ENCODE measurements at places on chromosomes 5 and 9.
A peak's percentile ranks its signal among the peaks of the same experiment; 100 is the strongest.

DNA sequence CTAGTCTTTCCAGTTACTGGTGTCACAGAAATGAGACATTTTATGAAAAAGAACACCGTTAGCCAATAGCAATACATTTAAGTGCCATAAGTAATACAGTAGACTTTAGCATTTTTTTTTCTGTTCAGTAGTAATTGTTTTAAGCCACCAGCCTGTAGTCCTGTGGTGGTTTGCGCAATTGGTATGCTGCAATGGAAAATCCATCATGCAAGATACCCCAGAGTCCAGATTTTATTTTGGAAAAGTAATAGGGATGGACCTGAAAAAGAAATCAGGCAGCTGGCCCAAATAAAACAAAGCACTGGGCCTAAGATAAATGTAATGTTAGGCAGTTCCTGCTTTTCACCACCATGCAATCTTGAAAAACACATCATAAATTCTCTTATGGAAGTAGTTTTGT, 94.6 kb upstream of the RASGRF2 start:
- DNase-seq: no peak

GRCh38 chr5:61232490-61233050, 70.3 kb upstream of the SMIM15 start:
- DNase-seq: no peak

GRCh38 chr5:56405116-56405908, 172.2 kb upstream of the ANKRD55 start:
- DNase-seq: no peak

DNA sequence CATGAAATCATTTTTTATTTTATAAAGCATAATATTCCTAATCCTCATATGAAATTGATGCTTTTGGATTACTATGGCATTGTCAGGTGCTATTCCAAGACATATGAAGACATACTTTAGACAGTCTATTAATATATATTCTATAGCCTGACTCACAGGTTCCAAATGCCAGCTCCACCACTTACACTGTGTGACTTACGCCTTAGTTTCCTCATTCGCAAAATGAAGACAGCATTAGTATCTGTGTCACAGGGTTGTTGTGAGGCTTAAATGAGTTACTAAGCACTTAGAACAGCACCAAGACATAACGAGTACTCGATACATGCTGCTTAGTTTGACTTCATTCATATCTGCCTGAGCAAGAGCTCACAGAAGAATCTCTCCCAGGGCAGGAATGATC, 132.2 kb upstream of the PTGER4 start:
- DNase-seq: no peak

DNA sequence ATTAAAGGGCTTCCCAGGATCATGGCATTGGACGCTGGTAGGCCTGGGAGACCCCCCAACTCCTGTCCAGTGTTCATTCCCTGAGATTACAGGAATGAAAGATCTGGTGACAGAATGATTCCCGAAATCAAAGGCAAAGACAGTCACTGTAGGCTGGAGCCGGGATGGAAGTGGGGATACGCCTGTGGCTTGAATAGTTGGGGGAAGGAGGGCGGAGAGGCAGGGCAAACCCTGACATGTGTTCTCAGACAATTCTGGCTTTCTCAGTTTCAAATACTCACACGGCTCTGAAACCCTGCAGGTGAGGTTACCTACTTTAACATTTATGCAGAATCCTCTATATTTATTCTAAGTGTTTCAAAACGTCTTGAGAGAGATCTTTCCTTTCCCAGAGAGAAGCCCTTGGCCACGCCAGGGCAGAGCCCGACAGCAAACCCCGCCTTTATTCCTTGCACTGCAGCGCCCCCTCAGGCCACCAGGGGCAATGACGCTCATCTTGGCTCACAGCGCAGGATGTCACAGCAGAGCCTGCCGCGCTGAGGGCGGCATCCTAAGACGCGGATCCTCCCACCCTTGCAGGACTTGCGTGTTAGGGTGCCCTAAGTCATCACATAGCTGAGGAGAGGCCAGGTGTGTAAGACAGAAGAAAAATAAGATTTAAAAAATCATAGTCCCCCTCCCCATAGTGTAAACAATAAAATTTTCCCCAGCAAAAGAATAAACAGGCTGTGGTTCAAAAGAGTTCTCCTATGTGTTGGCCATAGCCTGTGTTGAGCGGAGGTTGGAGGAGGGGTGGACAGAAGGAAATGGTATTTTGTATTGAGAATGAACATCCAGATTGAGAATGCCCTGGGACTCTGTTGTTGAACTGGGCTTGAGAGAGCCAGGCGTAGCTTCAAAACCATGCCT, 284.5 kb downstream of the NTRK2 start:
- DNase-seq: peak; percentile 74

GRCh38 chr5:55021410-55021809, 2.6 kb upstream of the GZMK start:
- DNase-seq: no peak

DNA sequence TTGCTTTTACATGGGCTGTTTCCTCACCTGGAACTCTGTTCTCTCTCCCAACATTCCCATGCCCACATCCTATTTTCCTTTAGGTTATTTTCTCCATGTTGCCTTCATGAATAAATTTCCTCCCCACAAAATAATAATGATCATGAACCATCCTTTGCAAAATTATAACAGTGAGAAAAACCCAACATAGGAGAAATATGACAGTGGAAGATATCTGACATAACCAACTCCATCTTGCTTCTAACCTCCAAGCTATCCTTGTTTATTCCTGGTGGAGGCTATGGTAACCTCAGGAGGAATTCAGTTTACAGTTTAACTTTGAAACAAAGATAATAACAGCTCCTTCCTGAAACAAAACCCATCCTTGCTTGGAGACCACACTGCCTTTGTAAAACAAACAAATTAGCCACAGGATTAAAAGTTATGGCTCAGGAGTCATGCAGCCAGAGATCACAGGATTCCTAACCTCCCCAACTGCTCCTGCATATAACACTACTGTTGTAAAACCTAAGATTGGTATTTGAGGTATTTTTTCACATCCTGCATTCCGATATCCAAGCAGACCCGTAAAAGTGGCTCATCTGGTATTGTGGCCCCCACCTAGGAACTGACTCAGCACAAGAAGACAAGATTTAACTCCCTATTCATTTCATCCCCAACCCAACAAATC, 212.4 kb downstream of the TRIM32 start:
- peak; percentile 8 for DNase-seq

DNA sequence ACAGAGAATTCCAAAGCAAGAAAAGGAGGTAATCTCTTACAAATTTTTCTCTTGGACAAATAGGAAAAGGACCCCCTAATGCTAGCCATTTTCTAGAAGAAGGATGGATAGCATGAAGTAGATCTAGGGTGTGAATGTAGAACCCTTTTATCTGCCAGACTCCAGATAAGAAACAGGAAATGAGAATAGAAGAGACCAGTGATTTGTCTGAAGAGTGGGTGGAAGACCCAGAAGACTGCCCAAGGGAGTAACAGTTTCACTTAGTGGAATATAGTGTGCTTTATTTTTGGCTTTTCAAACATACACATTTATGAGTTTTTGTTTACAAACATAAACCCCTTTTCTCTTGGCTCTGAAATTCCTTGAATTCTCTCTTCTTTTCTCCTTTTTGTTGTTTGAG, 25.0 kb downstream of the ECM2 start:
- no peak for DNase-seq

GRCh38 chr5:22306011-22306410, 547.1 kb downstream of the CDH12 start:
- no peak for DNase-seq

DNA sequence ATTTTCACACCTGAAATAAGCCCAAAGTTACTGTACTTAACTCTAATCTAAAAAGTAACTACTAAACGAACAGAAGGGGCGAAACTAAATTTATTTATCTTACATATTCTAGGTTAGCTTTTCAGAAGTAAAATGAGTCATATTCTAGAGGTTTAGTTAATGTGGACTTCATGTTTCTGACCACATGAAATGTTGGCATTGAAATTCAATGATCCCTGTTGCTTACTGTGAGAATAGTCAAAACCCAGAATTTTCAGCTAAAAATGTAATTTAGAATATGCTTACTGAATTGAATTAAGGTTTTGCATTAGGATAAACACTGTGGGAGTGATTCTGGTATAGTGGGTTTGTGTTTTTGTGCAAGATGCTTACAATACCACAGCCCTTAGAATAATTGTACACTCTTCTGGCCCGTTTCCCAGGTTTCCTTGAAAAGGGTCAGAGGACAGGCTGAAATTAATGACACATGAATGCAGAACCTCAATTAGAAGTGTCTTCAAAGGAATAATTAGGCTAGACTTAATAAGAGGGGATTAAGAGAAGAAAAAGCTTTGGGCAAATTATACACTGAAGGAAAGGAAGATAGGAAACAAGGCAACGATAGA, 1.4 kb upstream of the SNX18 start:
- DNase-seq: no peak

DNA sequence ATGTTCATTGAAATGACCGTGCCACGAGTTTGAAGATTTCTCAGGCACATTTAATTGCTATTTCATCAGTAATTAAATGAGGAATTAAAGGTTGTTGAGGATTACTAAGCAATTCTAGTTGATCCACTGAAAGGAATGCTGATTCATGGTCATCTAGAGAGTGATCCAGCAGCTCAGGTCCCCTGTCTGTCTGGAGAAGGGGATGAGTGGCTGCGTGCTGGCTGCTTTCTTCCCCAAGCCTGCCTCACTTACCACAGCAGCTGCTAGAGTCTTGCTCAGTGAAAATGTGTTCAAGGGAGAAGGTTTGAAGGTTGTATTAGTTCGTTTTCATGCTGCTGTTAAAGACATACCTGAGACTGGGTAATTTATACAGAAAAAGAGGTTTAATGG, 7.8 kb upstream of the TGFBI start:
- peak; percentile 53 for DNase-seq

- DNase-seq: no peak
Measured at GRCh38 chr5:100902440-100903038, 543 bp downstream of the ST8SIA4 start.

- DNase-seq: no peak
Measured at GRCh38 chr5:4142842-4143241, 547.2 kb downstream of the IRX1 start.

DNA sequence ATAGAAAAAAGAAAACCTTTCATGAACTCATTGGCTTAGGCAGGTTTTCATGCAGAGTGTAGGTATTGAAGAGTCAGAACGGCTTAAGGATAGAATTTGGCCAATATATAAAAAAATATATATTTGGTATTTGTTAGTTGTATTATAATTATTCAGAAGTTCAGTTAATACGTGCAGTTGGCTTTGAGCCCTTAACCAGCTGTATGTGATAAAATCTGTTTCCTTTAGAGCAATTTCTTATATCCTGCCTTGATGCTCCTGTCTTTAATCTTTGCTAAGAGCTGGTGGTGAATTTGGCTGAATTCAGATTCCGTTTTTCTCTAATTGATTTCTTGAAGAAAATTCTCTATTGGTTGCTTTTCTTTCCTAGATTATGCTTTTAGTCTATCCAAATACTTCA, 3.7 kb downstream of the ANXA1 start:
- no peak for DNase-seq

DNA sequence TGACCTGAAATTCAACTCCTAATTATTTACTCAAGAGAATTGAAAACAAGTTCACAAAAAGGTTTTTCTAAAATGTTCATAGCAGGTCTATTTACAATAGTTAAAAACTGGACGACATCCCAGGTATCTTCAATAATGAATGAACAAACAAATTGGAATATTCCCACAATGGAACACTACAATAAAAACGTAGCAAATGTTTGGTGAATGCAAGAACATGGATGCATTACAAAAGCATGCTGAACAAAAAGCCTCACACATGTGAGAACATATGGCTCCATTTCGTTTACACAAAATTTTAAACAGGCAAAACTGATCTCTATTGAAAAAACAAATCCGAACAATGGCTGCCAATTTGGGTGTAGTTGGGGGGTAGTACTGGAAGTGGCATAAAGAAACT, 669.9 kb downstream of the MTRR start:
- DNase-seq: no peak

All from A549 (cell line).